ENCODE measurements at places on chromosomes 11 and 22.
A peak's percentile ranks its signal among the peaks of the same experiment; 100 is the strongest.

GRCh38 chr11:64453466-64453865, 94.5 kb downstream of the RPS6KA4 start:
- DNase-seq, result no peak

DNA sequence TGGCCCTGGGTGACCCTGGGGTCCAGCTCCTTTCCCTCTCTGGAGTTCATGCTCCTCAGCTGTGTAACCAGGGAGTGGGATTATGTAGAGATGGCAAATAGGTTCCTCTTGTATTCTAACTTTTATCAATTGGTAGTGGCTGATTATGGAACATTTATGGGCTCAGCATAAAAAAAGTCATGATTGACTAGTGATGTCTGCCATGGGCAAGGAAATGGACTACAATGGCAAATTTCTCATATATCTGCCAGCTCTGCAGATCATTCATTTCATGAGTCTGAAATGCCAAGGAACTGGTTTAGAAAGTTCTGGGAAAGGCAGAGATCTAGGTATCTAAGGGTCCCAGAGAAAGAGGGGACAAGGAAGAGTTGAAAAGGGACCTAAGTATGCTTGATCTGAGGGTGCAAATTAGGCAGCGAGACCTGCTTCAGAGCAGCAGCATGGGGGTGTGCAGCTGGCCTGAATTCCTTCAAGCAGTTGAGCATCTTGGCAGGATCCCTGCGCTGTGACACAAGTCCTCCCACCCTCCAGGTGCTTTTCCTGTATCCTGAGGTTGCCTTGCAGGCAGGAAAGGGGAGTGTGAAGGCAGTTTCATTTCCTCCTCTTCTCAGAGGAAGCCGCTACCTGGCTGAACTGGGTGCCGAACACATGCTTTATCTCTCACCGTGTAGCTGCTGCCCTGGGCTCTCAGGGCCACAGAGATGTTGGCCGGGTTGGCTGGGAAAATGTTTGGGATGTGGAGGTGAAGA, 10.4 kb downstream of the SLC15A3 start:
- DNase-seq, result no peak

DNA sequence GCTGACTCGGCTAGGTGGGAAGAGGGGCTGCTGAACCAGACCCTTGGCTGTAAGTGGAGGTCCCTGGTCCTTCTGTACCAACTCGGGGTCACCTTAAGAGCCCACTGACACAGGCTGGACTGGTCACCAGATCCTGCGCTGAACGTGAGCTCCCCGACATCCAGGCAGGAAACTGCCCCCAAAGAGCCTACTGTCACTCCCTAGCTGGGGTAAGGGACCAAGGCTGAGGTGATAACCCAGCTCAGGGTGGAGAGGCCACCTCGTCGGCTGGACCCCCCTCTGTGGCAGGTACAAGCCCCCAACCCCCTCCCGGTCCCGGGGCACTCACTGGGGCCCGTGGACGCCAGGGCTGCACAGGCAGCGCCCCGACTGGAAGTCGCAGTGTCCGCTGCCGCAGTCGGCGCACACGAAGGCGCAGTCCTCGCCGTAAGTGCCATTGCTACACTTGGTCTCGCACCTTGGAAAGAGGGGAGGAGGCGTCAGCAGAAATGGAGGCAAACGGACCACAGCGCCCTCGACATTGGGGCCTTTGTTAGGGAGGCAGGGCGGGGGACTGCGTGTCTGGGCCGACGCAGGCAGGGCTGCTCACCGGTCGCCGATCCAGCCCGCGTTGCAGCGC, 7.4 kb downstream of the SCARF2 start:
- DNase-seq, result no peak

- DNase-seq, result no peak
Measured at GRCh38 chr11:65584723-65585171, 8.9 kb downstream of the EHBP1L1 start.

GRCh38 chr11:46279126-46280099, 2.0 kb downstream of the CREB3L1 start:
- DNase-seq, result no peak

- no peak for DNase-seq
Measured at GRCh38 chr11:115282923-115283322, 221.3 kb downstream of the CADM1 start.

DNA sequence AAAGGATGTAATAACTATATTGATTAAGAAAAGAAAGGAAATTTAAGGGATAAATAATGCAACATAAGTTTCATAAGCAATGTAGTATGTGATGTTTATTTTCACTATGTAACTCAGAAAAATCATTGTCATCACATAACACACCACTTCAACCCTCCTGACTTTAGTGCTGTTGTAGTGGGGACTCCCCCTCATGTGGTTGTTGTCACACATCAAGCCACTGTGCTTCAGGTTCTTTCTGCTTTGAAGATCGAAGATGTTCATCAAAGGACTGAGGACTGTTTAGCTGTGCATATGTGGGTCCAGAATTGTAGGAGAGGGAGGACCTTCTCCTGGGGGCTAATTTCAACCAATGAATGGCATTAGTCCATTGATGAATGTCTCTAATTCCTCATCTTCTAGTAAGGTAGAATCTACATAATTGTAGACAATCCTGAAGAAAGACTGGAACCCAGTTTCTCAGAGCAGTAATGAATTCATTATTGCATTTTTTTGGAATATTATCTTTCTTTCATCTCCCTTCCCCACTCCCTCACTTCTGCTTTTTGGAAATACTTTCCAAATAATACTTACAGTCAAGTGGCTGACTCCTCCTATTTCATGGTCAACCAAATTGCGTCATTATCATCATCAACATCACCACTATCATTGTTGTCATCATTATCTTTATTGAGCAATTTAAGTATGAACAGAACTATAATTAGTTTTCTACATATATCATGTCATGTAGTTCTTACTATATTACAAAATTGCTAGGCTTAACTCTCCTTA, 9.8 kb upstream of the CARD16 start:
- DNase-seq, result no peak

DNA sequence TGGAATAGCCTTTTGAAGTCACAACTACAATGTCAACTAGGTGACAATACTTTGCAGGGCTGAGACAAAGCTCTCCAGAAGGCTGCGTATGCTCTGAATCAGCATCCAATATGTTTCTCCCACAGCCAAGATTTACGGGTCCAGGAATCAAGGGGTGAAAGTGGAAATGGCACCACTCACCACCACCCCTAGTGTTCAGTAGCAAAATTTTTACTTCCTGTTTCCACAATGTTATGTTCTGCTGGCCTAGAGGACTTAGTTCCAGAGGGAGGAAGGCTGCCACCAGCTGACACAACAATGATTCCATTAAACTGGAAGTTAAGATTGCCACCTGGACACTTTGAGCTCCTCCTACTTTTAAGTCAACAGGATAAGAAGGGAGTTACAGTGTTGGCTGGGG, 68.5 kb upstream of the MPEG1 start:
- DNase-seq, result peak; percentile 81

- DNase-seq, result no peak
Measured at GRCh38 chr11:24514219-24514594, 17.4 kb downstream of the LUZP2 start.

DNA sequence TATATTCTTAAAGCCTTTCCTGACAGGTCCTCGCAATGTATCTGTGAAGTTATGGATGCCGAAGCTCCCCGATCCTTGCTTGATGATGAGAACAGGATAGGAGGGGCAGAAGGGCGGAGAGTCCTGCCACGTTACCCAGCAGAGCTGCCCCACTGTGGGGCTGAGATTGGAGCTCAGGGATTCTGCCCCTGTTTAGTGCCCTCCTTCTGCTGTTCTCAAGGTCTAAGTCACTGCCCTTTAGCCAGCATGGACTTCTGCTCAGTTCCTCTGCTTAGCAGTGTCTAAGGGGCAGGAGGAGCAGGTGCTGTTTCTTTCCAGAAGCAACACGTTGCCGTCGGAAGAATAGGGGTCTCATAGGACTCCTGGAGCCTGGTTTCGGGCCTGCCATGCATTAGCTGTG, 164.2 kb upstream of the B3GAT1 start:
- no peak for DNase-seq

DNA sequence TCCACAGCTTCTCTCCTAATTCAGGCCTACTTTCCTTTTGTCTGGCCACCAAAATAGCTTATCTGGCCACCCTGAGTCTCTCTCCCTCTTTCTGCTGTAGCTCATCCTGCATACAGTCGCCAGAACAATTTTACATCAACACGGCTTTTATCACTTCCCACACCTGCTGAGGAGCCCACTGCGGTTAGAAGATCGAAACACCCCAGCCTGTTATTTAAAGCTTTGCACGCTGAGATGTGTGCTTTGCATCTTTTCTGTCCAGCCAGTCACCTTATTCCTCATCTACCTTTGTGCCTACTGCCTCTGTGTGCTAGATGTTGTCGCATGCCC, 96.0 kb downstream of the COMMD9 start:
- DNase-seq, result no peak

DNA sequence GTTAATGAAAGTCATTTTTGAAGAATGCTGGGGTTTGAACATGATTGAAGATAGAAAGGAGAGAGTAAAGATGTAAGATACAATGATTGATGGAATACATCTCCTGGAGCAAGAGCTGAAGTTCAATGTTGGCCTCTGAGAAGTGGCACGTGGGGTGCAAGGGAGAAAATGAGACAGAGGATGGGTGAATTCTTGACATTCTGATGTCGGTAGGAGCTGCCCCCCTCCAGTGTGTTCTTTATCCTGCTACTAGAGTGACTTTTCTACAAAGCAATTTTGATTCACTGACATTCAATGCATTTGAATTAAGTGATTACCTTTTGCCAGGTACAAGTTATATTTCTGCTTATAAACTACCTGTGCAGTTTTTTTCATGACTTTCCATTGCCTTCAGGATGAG, 159.0 kb upstream of the MTMR2 start:
- no peak for DNase-seq

DNA sequence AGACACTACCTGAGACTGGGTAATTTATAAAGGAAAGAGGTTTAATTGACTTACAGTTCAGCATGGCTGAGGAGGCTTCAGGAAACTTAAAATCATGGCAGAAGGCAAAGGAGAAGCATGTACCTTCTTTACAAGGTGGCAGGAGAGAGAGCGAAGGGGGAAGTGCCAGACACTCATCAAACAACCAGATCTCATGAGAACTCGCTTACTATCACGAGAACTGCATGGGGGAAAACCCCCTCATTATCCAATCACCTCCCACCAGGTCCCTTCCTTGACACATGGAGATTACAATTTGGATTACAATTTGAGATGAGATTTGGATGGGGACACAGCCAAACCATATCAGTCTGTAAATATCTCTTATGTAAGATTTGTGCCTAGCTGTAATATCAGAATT, 50.9 kb upstream of the ATXN10 start:
- no peak for DNase-seq

DNA sequence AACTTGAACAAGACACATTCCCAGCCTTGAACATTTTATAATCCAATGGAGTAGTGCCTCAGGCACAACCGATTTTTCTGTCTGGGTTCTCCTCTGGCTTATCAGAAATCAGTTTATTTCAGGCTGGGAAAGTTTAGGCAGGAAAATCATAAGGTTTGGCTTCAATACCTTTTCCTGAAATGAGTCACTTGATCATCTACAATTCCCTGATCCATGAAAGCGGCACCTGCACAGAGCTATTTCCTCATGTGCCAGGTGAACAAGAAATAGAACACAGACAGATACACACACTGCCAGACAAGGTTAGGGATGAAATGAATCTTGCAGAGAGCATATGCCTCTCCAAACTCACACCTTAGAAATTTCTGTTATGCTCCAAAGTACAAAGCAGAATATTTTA, 106.7 kb upstream of the OR9G4 start:
- no peak for DNase-seq

DNA sequence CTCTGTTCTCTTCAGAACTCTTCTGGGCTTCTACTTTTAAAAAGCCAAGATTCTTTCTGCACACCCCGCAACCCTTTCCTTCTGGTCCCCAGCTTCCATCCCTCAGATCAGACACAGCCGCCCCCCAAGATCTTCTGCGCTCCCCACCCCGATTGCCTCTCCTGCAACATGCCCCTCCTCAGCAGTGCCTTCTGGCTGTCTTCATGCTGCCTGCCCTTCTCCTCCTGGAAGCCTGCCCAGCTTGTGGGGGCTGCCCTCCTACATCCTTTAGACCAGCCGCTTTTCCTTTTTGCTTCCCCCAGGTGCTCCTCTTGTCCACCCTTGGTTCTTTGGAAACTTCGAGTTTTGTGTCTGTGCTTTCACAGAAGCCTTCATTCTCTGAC, 144.2 kb downstream of the FEZ1 start:
- DNase-seq, result no peak

- DNase-seq, result no peak
Measured at GRCh38 chr22:33051960-33052839, 6.0 kb downstream of the SYN3 start.

GRCh38 chr11:125084761-125085231, 21.7 kb downstream of the SLC37A2 start:
- DNase-seq, result no peak

DNA sequence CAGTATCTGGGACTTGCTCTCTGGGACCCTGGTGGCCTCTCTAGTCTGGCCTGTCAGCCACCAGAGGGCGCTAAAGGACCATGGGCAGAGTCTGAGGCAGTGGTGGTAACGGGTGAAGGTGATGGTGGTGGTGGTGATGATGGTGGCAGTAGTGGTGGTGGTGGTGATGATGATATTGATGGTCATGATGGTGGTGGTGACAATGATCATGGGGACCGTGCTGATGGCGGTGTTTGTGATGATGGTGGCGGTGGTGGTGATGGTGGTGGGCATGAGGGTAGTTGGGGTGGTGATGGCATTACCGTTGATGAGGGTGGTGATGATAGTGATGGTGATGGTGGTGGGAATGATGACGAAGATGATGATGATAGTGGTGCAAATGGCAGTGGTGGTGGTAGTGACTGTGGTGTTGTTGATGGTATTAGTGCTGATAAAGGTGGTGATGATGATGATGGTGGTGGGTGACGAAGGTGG, 16.0 kb downstream of the TRPM5 start:
- no peak for DNase-seq

- DNase-seq, result no peak
Measured at GRCh38 chr11:67449116-67449844, 3.2 kb downstream of the GPR152 start.

DNA sequence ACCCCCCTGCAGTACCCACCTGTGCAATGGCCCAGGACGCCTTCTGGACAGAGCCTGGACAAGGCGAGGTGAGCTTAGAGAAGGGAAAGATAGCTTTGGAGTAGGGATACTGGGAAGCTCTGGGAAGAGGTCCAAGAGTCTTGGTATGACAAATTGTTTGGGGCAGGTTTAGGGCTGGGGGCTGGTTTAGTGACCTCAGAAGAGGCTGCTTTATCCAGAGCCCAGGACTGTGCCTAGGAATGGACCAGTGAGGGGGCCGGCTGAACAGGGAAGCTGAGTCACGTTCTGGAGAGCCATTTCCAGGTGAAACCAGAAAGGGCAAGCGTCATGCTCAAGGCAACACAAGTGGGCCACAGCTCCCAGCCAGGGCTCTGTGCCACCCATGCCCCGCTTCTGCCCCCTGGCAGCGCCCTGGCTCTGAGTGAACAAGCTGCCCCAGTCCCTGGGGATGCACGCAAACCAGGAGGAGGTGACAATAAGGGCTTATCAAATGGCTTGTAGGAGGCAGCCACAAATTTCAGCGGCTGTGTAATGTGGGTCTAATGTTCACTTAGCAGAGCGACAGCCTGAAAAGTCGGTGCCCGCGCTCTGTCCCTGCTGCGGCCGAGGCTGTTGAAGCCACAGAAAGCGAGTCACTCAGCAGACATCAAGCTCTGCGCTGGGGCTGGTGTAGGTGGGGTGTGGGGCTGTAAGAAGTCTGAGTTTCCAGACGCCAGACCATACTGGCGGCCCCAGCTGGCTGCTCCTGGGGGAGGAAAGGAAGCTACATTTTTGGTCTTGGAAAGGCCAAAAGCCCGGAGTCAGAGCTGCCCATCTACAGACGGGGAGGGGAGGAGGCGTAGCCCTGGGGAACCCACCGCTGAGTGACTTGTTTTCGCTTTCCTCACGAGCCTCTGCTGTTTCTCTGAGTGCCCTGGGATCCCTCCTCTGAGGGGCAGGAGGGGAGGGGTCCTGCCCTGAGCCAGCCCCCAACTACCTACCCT, 18.3 kb upstream of the SYT7 start:
- no peak for DNase-seq

All from esophagus muscularis mucosa (tissue), 4 donors.